ENCODE measurements at places on chromosomes 1 and 21. TPM values are rescaled to one million over a fixed set of nuclear protein-coding genes. Genes with fewer than 3 reads are reported as not detected.

- DNase-seq: no peak
These were observed 4.7 kb upstream of the C1orf174 start for GRCh38 chr1:3904843-3905185.

GRCh38 chr1:62989497-62989896 lies 205.6 kb downstream of the ATG4C start:
- no peak for DNase-seq

F5 gene
- not detected for total RNA-seq

- no peak for DNase-seq
These were observed 108.0 kb upstream of the CACHD1 start for GRCh38 chr1:64361974-64362373.

- no peak for DNase-seq
These were observed 7.2 kb downstream of the CBR1 start for GRCh38 chr21:36076878-36077655.

DNA sequence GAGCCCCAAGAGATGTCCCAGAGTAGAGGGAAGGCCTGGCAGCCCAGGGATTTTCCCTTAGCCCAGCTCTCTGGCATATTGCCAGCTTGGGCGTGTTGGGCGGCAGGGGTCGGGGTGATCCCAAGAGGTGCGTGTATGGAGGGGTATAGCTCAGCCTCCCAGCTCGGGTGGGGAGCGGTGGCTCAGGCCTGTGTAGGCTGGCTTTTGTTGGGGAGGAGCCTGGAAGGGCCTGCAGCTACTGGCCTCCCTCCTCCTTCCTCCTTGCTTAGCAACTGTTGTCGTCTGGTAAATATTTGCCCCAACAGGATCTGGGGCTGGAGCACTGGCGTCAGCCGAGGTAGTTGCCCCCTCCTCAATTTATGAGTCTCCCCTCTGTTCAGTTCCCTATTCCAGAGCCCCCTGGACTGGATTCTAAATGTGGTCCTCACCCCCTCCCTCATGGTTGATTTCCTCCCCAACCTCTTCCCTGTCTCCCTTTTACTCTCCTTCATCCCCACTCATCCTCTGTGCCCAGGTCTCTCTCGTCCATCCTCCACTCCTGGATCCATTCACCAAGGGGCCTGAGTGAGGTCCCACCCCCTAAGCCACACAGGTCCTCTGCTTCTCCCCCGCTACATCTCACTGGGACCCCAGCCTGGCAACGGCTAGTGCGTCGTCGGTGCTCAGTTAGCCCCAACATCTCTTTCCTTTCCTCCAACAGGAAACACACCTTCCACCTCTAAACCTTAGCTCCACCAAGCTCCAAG lies 10.3 kb upstream of the LMNA start:
- no peak for DNase-seq

ERG gene
- total RNA-seq: not detected

CDC42BPA gene
- total RNA-seq: 66.0 TPM

ELAPOR1 gene
- 1.5 TPM for total RNA-seq

KIF14 gene
- 2.9 TPM for total RNA-seq

CNR2 gene
- not detected for total RNA-seq

HSF2BP gene
- 1.0 TPM for total RNA-seq

OPTC gene
- not detected for total RNA-seq

DNA sequence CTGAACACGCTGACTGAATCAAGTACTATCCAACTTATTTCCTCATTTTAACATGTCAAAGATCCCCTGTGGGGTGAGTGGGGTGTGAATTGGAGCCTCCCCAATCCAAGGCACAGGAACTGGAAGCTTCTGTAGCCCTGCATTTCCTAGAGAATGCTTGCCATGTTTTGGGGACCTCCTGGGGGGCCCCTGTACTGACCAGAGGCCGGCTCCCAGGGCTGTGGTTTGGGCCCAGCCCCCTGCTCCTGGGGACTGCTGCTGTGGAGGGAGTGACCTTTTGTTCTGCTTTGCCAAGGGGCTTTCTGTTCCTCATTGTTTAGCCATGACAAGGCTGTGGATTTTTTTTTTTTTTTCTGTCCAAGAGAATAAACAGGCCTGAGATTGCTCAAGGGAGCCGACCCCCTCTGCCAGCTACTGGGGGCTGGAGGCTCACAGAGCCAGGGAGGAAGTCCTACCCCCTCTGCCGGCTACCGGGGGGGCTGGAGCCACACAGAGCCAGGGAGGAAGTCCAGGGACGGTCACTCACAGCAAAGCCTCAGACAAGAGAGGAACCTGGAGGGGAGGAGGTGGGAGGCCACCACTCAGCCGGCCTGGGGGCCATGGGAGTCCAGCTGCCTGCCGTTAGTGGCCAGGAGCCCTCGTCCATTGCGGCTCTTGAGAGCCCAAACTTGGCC lies 17.4 kb downstream of the TNFRSF1B start:
- no peak for DNase-seq

STUM gene
- total RNA-seq: 11.0 TPM

DNA sequence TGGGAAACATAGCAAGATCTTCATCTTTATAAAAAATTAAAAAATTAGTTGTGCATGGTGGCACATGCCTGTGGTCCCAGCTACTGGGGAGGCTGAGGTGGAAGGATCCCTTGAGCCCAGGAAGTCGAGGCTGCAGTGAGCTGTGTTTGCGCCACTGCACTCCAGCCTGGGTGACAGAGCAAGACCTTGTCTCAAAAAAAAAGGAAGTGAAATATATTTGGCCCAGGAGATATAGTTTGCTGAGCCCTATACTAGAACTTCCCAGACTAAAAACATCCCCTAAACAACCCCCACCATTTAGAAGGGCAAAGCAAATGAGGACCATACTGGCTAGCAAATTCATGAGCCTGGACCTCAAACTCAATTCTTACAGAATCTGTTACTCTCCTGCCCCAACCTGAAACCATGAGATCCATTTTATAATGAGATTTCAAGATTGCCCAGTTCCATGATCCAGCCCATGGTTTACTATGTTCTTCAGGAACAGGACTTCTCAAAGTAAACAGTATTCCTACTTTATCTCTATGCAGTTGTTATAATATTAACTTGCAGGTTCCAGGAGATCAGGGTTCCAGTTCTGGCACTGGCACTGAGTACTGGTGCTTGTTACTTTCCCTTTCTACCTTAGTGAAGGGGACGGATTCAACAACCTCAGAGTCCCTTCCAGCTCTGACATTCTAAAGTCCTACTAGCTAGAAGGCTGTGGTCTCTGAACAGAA lies 48.9 kb upstream of the TADA1 start:
- DNase-seq: no peak

- DNase-seq: no peak
These were observed 92.3 kb upstream of the NFIA start for GRCh38 chr1:60989749-60990713.

GRCh38 chr1:26057189-26057588 lies 10.2 kb downstream of the TRIM63 start:
- DNase-seq: no peak

- DNase-seq: no peak
These were observed 130.8 kb upstream of the EDN2 start for GRCh38 chr1:41615316-41615715.

- no peak for DNase-seq
These were observed 72.7 kb upstream of the FAM20B start for GRCh38 chr1:178953034-178953433.

- no peak for DNase-seq
These were observed 16.1 kb upstream of the SLAMF6 start for GRCh38 chr1:160538985-160539651.

DNA sequence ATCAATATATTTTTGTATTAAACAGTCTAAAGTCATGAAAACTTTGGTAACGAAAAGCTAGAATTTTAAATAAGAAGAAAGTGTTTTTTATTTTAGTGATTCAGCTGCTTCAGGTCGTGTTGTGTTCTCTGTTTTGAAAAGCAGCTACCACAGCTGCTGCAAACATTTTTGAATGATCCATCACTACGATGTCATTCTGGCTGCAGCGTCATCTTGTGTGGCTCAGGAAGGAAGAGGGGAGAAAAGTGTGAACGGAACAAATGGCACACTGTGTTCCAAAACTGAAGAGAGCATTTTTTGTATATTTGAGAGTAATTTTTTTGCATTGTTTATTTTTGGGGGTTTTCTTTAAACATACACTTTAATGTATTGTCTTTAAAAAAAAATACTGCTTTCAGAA lies 323.0 kb upstream of the ADGRL2 start:
- DNase-seq: no peak

CFHR2 gene
- not detected for total RNA-seq

DNA sequence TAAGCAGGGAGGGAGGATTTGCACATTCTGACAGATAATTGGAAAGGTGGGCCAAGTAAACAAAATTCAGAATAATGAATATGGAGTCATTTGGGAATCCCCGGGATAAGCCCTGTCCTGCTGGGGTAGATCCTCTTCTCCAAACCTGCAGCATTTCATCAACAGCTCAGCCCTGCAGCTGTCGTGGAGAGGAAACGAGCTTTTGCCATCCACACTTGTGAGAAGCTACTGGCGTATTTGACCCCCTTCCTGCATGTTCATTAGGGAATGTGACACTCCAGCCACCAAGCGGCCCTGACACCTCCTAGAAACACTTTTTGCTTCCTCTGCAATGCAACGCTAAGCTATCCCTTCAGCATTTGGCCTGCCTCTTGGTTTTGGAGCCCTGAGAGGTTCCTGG lies 8.0 kb upstream of the LEFTY2 start:
- no peak for DNase-seq

ADAMTS4 gene
- 12.3 TPM for total RNA-seq

KIF2C gene
- total RNA-seq: 8.6 TPM

CACNA1S gene
- total RNA-seq: 0.07 TPM

KRTAP12-2 gene
- total RNA-seq: not detected

- no peak for DNase-seq
These were observed 38.4 kb upstream of the TRABD2B start for GRCh38 chr1:48035371-48036141.

- no peak for DNase-seq
These were observed 143.2 kb downstream of the TRIM33 start for GRCh38 chr1:114367810-114368209.

- DNase-seq: no peak
These were observed 104.3 kb upstream of the CDC42BPA start for GRCh38 chr1:227422581-227422980.

SAMSN1 gene
- total RNA-seq: 28.3 TPM

Data from glutamatergic neuron (in vitro differentiated cells).